ENCODE measurements at places on chromosomes 7 and 10.

- DNase-seq, result no peak
Observed at GRCh38 chr7:91135703-91136430, 128.4 kb upstream of the FZD1 start.

DNA sequence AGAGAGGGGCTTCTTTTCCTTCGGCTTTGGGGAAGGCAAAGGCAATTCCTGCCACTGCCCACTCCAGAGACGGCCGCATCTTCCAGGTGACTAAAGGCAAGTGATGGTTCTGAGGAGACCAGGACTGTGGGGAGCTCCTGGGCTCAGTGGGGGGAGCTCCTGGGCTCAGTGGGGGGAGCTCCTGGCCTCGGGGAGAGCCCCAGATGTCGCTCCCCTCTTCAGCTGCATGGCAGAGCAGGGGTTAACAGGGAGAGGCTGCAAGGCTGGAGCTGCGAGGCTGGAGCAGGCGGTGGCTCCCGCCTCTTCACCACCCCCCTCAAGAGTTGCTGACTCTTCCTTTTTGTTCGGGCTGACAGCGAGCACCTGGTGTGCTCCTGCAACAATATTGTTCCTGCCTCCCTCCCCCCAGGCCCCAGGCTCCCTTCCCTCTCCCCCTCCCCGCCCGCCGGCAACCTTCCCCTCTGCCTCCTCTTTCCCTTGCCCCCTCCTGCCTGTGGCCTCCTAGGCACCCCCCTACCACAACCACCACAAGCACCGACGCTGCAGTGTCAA lies 56.3 kb upstream of the LBX1 start:
- DNase-seq, result no peak

DNA sequence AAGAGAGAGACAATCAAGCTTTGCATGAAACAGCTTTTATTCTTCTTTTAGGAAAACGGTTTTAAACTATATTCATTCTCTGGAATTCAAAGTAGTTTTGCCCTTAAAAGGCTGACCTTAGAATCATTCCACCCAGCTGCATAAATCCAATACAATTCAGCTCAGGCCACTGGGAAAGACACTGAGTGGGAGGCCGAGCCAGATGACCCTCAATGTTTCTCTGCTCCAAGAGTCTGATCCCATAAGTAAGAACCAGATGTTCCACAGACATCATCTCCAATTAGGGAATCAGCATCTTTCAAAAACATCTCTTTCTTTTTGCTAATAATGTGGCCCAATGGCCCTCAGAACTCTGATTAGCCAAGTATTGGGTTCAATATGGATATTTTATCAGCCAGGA lies 26.1 kb downstream of the CREB3L2 start:
- no peak for DNase-seq

- no peak for DNase-seq
Observed at GRCh38 chr7:32890793-32891042, 842 bp downstream of the KBTBD2 start.

DNA sequence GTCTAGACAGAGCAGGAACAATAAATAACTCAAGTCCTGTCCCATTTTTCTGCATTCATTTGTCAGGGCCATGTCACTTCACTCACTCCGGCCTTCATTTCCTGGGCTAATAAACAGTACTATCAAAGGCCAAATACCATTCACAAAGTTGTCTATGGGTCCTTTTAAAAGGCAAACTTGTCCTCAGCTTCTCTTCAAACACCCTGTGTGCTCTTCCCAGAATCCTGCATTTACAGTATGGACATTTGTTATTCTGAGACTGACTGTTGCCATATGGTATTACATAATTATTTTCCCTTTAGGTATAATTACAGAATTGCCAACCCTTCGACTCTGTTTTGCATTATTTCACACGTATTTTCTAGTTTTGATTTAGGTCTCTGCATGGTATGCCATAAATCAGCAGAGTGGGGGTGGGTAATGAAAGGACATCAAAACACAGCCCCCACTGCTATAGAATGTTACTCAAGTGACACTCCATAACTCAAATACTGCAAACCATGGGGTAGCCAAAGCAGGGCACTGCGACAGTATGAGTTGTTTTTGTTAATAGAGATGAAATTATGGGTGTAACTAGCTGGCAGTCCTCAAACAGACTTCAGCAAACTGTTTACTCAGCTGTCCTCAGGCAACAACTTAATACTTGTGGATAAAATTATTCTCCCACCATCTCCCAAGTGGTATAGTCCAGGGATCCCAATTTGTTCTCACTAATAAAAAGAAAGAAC lies 183.7 kb downstream of the TRIL start:
- DNase-seq, result no peak

GRCh38 chr7:37009125-37009675 lies 284.9 kb upstream of the AOAH start:
- DNase-seq, result no peak

DNA sequence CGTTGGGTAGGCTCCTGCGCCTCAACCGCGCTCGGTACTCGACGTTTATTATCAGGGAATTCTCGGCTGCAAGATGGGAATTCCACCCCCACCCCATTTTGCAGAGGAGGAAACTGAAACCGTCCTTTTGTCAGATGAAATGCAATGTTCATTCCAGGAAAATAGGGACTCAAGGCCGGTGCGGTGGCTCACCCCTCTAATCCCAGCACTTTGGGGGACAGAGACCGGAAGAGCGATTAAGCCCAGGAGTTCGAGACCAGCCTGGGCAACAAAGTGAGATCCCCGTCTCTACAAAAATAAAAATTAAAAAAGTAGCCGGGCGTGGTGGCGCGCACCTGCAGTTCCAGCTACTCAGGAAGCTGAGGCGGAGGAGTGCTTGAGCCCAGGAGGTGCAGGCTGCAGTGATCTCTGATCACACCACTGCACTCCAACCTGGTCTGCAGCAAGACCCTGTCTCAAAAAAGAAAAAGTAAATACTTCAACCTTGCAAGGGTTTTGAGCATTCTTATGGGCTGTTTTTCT lies 720 bp upstream of the RFC2 start:
- no peak for DNase-seq

DNA sequence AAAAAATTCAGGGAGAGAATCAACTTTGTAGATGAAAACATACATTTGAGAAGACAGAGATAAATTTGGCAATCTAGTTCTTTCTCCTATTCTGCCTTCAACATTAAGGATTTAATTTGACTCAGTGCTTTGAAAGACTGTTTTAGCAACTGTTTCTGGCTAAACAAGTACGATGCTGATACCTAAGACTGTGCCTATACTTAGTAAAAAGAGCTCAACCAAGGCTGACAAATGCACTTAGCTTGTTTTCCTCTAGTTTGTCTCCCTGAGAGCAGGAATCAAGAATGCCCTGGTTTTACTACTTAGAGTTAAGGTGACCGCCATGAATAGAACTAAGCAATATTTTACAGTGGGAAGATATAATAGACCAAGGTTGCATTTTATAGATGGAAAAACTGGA lies 49.5 kb downstream of the NRP1 start:
- no peak for DNase-seq

GRCh38 chr7:108634036-108634435 lies 64.4 kb downstream of the DNAJB9 start:
- DNase-seq, result no peak

DNA sequence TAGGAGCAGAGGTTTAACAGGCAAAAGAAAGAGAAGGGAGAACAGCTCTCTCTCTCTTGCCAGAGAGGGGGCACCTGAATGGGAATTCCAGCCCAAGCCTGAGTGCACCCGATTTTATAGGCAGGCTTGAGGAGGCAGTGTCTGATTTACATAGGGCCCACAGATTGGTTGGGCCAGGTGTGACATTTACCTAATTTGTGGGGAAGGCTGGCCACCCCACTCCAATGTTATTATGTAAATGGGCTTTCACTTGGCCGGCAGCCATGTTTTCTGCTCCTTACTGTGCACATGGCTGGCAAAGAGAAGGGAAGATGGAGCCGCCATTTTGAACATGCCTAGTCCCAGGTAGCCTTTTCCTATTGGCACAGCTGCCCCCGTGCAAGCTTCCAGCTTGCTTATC lies 735.5 kb upstream of the AUTS2 start:
- DNase-seq, result no peak

GRCh38 chr7:104397442-104397841 lies 69.0 kb downstream of the LHFPL3 start:
- DNase-seq, result no peak

DNA sequence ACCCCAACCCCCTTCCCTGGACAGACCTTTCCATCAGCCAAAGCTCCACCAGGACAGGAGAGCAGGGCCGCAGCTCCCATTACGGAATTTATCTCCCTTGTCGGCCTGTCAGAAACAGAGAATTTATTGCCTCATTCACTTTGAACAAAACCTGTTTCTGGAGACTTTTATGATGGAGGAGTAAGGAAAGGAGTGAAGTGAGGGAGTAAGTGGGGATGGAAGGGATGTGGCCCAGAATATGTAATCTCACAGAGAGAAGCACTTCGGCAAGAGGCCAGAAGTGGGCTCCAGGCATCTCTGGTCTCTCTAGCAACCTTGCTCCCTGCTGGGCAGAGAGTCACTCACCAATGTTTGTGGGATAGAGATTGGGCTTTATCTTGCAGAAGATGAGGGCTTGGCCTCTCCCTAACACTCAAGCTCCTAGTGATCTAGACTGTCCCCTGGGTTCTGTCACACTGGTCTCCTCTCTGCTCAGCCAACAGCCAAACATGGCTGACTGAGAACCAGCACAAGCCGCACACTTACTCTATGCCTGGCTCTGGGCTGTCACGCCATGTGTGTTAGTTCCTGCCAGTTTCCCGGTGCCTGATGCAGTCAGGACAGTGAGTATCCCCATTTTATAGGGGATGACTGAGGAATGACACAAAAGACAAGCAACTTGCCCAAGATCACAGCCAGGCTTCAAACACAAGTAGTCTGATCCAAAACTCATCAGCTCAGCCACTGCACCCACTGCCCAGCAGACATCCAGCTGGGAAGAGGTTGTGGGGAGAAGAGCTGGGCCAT lies 149.4 kb upstream of the ZMIZ1 start:
- no peak for DNase-seq

DNA sequence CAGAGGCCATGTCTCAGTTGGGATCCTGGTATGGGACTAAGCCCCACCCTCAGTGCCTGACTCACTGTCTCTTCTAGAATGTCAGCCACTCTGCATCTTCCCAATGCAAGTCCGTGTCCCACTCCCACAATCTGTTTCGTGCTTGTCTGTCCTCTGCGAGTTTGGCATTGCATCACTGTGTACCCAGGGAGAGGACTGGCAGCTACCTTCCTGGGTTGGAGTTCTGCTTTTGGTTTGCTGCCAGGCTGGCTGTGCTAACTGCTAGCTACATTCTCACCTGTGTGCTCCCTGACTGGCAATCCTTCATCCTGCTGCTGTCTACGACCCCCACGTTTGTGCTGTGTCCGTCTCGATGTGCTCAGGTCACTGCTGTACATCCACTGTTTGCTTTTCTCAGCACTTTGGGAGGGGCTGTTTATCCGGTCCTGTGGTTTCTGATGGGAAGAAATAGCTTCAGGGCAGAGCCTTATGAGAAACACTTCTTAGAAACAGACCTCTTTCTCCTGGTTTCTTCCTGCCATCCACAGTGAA lies 56.0 kb upstream of the GLI3 start:
- DNase-seq, result no peak

GRCh38 chr10:132368881-132369635 lies 27.9 kb upstream of the PWWP2B start:
- DNase-seq, result no peak
